GM20000 (cell line): ENCODE measurements at places on chromosomes 3 and 15.

- DNase-seq: no peak
Observed at GRCh38 chr3:143563786-143564185, 284.5 kb downstream of the SLC9A9 start.

- no peak for DNase-seq
Observed at GRCh38 chr3:178706411-178706810, 170.2 kb downstream of the KCNMB2 start.

DNA sequence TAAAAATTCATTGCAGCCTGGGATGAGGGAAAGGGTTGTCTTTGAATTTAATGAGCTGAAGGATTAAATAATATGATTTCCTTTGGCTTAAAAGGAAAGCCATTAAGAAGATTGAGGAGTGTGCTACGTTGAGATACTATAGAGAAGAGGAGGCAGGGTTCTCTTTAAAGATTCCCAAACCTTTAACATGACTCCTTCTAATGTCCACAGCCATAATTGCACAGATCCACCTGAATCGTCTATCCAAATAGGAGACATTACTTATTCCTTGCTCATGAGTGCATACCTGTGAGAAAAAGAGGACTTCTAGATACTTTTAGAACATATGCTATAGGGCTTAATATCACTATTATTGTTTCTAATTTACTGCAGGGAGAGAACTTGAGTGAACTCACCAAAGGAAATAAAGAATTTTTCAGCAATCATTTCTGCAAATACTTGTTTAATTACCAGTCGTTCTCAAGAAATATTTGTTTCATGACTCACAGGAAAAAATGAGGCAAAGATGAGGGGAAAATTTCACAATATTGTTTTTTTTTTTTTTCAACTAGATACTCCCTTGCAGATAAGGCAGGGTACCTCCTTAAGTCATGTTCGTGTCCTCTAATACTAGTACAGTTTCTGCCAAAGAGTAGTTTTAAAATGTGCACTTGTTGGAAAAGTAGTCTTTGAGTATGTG is 8.9 kb upstream of the SUCNR1 start:
- no peak for DNase-seq

GRCh38 chr3:10294030-10294586 is 1.4 kb upstream of the GHRL start:
- DNase-seq: no peak

- no peak for DNase-seq
Observed at GRCh38 chr3:155076888-155077287, 3.2 kb upstream of the MME start.

GRCh38 chr3:64462203-64462602 is 225.6 kb downstream of the ADAMTS9 start:
- no peak for DNase-seq

- no peak for DNase-seq
Observed at GRCh38 chr3:4995500-4996053, 16.3 kb downstream of the BHLHE40 start.

DNA sequence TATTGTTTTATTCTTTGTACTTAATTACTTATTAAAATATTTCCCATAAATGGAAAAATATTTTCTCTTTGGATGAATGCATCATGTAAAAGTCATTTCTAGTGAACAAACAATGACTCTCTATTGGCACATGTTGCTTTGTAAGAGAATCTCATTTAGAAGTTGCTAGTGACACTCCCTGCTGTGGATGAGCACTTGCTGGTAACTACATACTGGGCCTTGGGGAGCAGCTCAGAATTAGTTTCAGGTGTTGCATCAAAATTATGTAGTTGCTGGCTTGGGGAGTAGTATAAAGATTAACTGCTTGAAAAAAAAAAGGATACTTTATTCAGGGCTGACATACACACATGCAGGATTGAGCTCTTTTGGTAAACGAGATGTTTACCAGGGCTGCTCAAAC is 80.3 kb upstream of the KCNAB1 start:
- no peak for DNase-seq

DNA sequence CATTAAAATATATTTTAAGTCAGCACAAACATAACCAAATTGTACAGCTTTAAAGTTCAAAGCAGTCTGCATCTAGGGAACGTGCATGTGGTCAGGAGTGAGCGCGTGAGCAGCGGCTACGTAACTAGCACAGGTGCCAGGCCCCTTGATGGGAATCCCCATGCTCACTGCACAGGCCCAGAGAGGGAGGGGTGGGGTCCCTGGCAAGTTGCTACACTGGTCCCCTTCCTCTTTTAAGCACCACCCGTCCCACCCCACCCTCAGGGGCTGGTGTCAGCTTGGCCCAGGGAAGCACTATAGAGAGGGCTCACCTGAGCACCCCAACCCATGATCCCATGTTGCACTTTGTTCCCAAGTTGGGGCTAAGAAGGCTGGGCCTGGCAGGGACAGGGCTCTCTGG is 835 bp upstream of the GMPPB start:
- peak; percentile 58 for DNase-seq

DNA sequence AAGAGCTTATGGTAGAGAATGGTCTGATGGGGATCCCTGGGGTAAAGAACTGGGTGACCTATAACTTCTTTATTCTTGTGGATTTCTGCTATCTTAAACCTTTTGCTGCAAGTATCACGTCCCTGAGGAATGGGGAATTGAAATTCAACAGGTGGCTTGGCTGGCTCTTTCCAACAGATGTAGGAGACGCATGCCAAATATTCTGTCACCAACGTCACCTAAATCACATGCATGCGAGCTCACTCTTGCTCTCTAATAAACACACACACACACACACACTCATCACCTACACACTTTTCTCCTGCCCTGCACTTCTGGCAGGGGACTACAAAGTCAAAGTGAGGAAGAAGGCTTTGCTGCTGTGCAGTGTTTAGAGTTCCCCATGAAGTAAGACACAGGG is 145.8 kb upstream of the NECTIN3 start:
- no peak for DNase-seq

GRCh38 chr3:11304175-11304574 is 32.0 kb downstream of the ATG7 start:
- no peak for DNase-seq

DNA sequence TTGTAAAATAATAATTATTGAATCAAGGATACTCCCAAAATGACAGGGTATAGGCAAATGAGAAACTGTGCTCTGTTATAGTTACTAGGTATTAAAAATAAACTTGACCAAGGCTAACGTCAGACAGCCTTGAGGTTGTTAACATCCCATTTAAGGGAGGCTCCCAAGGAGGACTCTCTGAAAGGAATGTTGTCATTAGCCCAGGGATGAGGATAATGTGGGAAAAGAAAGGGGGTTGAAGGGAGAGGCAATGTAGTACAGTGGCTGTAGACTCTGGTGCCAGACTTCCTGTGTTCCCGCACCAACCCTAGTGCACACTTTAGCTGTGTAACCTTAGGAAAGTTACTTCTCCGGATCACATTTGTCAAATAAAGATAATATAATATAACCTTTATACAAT is 47.0 kb upstream of the RARB start:
- DNase-seq: no peak

GRCh38 chr3:168216851-168217250 is 121.1 kb upstream of the GOLIM4 start:
- DNase-seq: no peak

DNA sequence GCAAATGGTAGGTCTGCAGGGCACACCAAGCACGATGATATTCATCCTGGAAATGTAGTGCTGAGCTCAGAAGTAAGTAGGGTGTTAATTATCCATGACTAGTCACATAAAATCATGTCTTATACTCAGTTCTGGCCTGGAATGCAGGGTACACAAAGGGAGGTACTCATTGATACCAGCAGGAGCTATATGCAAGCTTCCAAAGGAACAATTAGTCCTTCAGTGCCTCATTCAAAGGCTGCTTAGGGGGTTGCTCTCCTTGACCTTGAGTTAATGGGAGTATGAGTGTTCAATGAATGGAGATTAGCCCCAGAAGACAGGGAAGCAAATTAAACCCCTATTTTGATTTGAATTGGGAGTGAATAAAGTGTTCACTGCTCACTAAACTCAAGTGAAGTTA is 38.3 kb downstream of the CNTN6 start:
- DNase-seq: no peak

DNA sequence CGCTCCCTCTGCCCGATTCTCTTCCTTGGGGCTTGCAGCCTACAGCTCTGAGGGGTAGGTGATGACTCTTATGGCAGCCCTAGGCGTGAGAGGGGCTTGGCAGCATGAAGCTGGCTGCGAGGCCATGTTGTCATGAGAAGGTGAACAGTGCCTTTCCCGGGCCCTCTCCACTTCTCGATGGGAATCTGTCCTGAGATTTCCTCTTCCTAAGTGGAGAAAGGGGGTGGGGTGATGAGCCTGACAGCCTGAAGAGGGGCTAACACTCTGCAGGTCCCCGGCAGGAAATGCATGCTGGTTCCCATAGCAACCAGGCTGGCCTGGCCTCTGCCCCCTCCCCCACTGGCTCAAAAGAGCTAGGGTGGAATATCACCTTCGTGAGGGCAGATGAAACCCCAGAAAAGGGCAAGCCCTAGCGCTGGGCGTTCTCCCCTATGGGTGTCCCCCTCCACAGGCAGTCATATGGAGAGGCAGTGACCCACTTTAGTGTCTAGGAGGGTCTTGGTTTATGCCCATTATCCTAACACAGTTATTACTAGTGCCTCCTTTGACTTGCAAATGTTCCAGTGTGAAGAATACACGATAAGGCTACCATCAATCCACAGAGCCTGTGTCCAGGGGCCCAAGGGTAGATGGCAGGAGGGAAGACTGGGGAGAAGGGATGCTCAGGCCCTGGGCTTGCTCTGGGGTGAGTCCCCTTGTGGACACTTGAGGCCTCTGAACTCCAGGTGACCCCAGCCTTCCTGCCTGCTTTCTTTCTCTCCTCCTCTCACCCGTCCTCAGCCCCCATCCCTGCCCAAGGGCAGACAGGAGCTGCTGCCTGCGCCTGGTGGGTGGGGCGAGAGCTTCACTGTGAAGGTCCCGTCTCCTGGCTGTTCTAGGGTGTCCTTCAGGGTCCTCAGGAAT is 13.2 kb downstream of the EPHB3 start:
- no peak for DNase-seq

- DNase-seq: no peak
Observed at GRCh38 chr3:40265181-40265580, 44.3 kb upstream of the EIF1B start.

- DNase-seq: no peak
Observed at GRCh38 chr3:13081603-13082360, 8.6 kb upstream of the IQSEC1 start.

- no peak for DNase-seq
Observed at GRCh38 chr3:98956008-98956407, 54.5 kb upstream of the DCBLD2 start.

DNA sequence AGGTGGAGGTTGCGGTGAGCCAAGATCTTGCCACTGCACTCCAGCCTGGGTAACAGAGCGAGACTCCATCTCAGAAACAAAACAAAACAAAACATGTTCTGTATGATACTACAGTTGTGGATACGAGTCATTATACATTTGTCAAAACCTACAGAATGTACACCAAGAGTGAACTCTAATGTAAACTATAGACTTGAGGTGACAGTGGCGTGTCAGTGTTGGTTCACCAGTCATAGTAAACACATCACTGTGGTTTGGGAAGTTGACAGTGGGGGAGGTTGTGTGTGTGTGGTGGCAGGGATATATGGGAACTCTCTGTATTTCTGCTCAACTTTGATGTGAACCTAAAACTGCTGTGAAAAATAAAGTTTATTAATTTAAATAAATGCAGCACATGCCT is 33.0 kb upstream of the GNB5 start:
- no peak for DNase-seq

DNA sequence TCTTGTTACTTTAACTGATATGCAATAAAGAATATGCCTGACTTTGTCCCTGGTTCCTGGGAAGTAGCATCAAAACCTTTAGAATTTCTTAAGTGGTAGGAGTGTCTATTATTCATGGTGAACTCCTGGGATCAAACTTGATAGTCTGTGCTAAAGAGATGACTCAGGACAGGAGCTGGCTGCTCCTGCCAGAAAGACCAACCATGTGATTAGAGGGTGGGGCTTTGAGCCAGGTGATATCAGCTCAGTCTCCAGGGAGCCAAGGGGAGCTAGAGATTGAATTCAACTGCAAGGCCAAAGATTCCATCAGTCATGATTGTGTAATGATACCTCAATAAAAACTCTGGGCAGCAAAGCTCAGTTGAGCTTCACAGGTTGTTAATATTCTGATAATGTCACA is 20.6 kb upstream of the TMC3 start:
- no peak for DNase-seq

- no peak for DNase-seq
Observed at GRCh38 chr15:71044006-71044405, 71.3 kb upstream of the THSD4 start.

DNA sequence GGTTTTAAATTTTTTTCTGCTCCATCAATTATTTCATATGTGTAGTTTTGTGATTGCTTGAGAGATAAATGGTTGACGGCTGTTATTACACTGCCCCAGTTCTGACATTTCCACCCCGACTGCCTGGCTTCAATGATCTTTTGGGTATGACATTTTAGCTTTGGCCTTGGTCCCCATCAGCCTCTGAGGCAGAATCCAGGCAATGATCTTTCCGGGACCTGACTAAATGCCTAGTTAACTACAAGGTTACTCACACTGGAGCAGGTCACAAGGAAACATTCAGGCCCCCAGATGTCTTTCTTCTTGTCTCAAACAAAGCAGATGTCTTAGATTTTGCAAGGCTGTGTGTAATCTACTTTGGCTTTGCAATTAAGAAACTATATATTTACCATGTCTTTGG is 61.1 kb upstream of the TMCO5A start:
- DNase-seq: no peak

GRCh38 chr3:32176989-32177701 is 61.3 kb upstream of the CMTM8 start:
- DNase-seq: peak; percentile 66

GRCh38 chr3:177284383-177284881 is 87.2 kb upstream of the TBL1XR1 start:
- DNase-seq: no peak

GRCh38 chr3:177190756-177191681 is 6.3 kb downstream of the TBL1XR1 start:
- DNase-seq: no peak

GRCh38 chr3:155386919-155387318 is 93.4 kb upstream of the STRIT1 start:
- DNase-seq: no peak

GRCh38 chr15:55770261-55770660 is 27.3 kb upstream of the PRTG start:
- no peak for DNase-seq

DNA sequence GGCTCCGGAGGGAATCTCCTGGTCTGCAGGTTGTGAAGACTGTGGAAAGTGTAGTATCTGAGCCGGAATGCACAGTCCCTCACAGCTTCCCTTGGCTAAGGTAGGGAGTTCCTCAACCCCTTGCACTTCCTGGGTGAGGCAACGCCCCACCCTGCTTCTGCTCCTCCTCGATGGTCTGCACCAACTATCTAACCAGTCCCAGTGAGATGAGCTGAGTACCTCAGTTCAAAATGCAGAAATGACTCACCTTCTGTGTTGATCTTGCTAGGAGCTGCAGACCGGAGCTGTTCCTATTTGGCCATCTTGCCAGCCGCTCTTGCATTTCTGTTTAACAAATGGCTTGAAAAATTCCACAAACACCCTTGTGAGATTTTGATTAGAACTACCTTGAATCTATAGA is 156.1 kb downstream of the STXBP5L start:
- DNase-seq: no peak

GRCh38 chr15:68749793-68750192 is 70.9 kb downstream of the ANP32A start:
- DNase-seq: no peak
